ENCODE measurements at places on chromosomes 3 and 15. TPM values are rescaled to one million over a fixed set of nuclear protein-coding genes. Genes with fewer than 3 reads are reported as not detected.

DNA sequence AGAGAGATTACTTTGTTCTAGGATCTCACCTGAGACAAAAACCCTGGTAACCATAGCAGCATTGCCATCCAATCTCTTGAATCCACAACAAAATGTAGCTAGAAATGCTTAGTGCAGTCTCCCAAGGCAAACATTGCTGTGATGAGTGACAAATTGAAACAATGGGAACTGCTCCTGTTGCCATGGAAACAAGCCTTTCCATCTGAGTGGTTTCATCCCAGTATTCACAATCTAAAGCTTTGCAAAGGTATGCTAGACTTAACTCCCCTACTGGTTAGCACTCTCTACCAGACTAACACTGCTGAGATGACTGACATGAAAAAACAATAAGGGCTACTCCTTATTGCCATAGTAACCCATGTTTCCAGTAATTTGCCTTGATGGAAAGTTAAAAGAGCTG lies 172.6 kb upstream of the CNTN3 start:
- no peak for DNase-seq

Gene CKMT1B
- total RNA-seq = not detected

- no peak for DNase-seq
Observed at GRCh38 chr3:59791774-59792308, 742.0 kb upstream of the CFAP20DC start.

DNA sequence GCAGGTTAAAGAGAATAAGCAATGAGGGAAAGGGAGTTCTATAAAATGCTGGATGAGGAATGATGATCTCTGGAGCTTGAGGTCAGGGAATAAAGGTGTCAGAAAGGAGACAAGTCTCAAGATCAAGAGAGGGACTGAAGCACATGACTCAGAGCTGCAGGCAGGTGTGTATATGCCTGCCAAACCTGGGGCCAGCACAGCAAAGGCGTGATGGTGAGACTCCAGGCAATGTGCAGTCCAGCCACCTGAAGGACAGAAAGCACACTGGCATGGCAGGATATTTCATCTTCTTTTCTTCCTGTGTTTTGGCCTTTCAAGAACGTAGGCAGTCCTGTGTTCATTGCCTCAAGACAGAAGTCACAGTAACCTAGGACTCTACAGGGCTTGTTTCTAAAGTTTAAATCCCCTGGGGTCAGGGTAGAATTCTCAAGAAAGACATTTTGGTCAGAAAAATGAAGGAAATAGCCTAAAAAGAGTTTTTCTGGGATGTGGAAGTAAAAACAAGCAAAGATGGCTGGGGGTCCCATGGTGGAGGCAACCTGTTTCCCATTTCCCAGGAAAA lies 55.5 kb upstream of the TOPAZ1 start:
- no peak for DNase-seq

Gene PPM1M
- total RNA-seq = 43.4 TPM

Gene RPSA
- total RNA-seq = 479 TPM

Gene MORC1
- not detected for total RNA-seq

DNA sequence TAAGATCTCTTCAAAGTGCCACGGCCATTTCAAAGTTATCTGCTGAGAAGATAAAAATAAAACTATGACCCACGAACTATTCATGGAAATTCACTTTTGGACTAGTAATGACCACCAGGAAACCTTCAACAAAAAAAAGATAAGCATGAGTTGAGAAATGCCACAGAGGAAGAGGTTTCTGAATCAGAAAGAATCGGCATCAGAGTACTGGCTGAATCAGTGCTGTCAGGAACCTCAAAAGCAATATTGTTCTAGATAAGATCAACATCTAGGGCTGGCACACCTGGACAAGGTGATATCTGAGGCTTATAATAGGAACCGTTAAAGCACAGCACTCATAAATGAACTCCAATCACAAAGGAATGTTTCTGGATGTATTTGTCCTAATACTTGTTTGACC lies 72.7 kb downstream of the PEAK1 start:
- no peak for DNase-seq

Gene DLEC1
- 0.26 TPM for total RNA-seq

Gene VIPR1
- total RNA-seq = 3.2 TPM

Gene SUSD5
- 230 TPM for total RNA-seq

- DNase-seq = no peak
Observed at GRCh38 chr3:100753846-100754245, 44.6 kb downstream of the TFG start.

DNA sequence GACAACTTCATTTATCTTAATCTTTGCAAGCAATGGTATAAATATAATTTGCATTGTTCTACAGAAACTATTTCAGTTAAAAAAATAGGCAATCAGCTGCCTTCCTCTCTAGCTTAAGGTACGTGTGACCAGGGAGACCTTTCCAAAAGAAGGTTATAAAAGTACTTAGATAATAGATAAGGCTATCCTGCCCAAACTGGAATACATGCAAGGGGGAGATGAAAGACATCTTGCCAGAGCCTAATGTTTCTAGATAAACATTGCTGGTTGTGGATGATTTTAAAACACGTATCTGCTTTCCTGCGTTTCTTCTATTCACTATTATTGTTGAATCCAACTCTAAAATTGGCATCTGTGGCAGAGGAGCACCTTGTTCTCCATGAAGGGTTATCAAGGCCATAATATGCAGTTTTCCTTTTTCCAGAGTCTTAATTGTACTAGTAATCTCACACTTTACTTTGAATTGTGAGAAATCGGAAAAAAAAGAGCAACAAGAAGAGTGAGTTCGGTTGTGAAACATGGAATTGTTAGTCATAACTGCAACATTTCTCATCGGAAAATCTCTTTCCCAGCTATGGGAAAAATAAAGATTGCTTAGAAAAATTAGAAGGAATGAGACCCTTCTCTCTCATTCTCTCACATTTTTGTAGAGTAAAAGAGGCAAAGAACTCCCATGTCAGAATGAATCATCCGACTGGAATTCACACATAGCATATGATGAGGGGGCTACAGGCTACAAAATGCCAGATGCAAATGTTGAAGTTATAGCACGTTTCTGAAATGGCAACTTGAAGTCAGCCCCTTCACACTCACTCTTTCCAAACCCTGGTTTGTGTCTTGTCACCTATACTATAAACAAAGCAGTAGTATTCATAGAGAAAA lies 936.1 kb upstream of the NR2F2 start:
- DNase-seq = no peak

Gene CD200R1
- 6.5 TPM for total RNA-seq

DNA sequence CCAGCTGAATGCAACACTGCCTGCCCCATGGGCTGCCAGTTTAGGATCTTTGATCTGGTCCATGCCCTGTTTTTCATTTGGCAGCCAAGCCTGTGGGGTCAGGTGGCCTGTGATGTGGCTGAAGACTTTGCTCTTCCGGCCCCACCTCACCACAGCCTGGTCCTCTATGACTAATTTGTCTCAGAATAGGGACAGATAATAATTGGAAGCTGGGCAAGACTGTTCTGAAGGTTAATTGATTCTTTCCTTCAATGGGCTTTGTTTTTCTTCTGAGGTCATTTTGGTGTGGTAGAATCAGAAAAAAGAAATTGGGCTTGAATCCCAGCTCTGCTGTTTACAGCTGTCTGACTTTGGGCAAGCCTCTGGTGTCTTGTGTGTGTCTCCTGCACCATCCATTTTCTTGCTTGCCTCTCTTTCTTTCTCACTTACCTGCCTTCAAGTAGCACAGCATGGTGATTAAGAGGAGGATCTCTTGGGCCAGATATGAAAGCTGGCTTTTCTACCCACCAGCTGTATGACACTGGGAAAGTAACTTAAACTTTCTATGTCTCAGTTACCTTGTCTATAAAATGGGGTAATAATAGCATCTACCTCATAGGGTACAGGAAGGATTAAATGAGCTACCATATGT lies 24.2 kb downstream of the ABHD2 start:
- peak; percentile 80 for DNase-seq

Gene LARP6
- 42.2 TPM for total RNA-seq

- no peak for DNase-seq
Observed at GRCh38 chr3:191340351-191340750, 10.0 kb upstream of the UTS2B start.

DNA sequence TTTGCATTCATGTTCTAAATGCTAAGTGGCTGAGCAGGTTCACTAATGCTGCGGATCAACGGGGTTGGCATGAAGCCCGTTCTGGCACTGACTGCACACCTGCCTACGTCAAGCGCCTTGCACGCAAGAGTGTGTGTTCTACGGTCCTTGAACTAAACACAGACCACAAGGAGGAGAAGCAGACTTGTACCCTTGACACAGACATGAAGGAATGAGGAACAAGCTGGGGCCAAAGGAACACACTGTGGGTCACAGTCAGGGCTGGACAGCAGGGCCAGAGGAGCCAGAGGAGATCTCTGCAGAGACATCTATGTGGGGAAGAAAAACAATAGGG lies 48.0 kb upstream of the LDHAL6B start:
- no peak for DNase-seq

GRCh38 chr15:95758851-95759250 lies 571.6 kb upstream of the NR2F2 start:
- no peak for DNase-seq

- DNase-seq = peak; percentile 59
Observed at GRCh38 chr15:73052653-73053397, 562 bp downstream of the NEO1 start.

Gene OXTR
- total RNA-seq = 0.54 TPM

DNA sequence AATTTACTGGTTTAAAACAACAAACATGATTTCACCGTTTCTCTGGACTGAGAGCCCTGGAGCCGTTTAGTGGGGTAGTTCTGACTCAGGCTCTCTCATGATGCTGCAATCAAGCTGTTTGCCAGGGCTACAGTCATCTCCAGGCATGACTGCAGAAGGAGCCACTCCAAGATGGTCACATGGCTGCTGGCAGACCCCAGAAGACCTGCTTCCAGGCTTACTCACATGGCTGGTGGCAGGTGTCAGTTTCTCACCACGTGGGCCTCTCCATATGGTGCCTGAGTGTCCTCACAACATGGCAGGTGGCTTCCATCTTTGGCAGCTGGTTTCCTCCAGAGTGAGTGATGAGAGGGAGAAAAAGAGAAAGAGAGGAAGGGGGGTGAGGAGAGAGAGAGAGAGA lies 378.3 kb upstream of the RGMA start:
- peak; percentile 84 for DNase-seq

DNA sequence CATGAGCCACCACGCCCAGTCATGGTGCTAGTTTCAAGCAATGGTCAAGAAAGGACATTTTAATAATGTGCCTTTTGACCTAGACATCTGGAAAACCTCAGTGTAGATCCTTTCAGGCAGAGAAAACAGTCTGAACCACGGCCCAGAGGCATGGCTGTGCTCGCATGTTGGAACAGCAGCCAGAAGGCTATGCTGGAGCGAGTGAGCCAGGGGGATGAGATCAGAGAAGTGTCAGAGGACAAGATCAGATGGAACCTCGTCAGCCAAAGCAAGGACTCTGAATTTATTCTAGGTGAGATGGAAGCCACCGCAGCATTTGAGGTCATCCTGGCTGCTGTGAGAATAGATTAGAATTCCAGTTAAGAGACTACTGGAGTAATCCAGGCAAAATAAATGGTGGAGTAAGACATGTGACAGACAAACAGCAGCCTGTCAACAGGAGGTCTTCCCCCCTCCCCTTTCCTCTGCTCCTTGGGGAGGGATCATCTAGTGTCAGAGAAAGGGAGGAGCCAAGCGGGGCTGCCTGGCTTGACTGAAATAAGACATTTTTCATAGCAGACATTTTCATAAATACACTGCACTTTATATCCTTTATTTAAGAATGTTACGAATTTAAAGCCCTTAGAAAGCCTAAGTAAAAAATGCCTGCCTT lies 40.4 kb upstream of the ACKR4 start:
- no peak for DNase-seq

DNA sequence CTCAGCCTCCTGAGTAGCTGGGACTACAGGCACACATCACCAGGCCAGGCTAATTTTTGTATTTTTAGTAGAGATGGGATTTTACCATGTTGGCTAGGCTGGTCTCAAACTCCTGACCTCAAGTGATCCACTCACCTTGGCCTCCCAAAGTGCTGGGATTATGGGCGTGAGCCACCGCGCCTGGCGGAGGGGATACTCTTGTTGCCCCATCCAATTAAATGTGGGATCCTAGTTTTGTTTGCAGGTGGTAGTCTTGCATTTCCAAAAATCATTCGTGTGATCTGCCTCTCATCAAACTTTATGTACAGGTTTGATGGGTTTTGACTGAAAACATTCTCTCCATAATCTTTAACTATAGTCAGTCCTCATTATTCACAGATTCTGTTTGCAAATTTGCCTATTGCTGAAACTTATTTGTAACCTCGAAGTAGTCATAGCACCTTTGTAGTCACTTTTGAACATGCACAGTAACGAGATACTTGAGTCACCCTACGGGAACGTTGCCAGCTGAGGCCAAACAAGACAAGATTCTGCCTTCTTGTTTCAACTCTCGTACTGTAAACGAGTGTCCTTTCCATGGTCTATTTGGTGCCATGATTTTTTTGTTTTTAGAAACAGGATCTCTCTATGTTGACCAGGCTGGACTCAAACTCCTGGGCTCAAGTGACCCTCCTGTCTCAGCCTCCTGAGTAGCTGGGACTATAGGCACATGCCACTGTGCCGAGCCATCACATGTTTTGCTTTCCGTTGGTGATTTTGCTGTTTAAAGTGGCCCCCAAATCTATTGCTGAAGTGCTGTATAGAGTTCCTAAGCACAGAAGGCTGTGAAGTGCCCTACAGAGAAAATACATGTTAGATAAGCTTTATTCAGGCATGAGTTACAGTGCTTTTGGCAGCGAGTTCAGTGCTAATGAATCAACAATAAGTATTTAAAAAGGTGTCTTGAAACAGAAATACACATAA lies 8.1 kb upstream of the MAPK6 start:
- no peak for DNase-seq

GRCh38 chr3:54659347-54659746 lies 268.5 kb downstream of the LRTM1 start:
- no peak for DNase-seq

- DNase-seq = no peak
Observed at GRCh38 chr3:157131861-157132260, 28.1 kb downstream of the CCNL1 start.

Gene NOX5
- 0.18 TPM for total RNA-seq

Gene CTDSPL2
- 43.9 TPM for total RNA-seq

DNA sequence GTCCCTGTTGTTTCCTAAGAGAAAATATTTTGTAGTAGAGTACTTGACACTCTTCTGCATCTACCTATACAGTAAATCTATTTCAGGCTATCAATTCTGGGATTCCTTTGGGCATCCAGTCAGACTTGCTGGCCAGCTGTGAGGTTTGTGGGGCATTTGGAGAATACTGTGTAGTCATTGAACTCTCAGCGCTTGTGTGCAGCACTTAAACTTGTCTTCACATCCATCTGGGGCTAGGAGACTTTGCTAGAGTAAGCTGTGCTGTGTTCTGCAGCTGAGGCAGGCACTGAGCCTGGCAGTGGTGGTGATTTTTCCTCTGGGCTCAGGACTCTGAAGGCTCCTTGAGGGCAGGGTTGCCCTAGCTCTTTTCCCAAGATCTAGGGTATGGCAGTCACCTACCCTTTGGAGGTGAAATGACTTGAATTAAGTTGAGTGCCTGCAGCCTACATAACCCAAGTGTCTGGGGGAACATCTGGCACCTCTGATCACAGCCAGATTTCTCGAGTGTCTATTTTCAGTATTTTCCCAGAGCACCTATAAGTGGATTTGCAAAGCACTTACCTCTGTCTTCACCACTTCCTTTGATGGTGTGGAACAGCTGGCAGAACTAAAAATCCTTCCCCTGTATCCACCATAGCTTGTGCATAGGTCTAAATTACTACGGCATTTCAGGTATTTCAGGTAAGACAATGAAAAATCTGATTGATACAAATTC lies 19.3 kb downstream of the CLSTN2 start:
- no peak for DNase-seq

Gene CRYGS
- 3.0 TPM for total RNA-seq

- DNase-seq = peak; percentile 71
Observed at GRCh38 chr15:72751751-72752455, 31.7 kb downstream of the ADPGK start.

- DNase-seq = no peak
Observed at GRCh38 chr3:123292321-123293310, 90.9 kb downstream of the SEC22A start.
